ENCODE measurements at places on chromosomes 16 and 17.

GRCh38 chr17:30939051-30939689 lies 17.4 kb downstream of the ADAP2 start:
- no peak for DNase-seq

- DNase-seq, result no peak
Observed at GRCh38 chr16:78376452-78376851, 277.0 kb downstream of the WWOX start.

- no peak for DNase-seq
Observed at GRCh38 chr17:65684631-65685030, 123.2 kb upstream of the AXIN2 start.

- no peak for DNase-seq
Observed at GRCh38 chr16:86601356-86601755, 23.0 kb downstream of the FOXL1 start.

GRCh38 chr17:47840001-47840741 lies 902 bp downstream of the SCRN2 start:
- no peak for DNase-seq

- DNase-seq, result no peak
Observed at GRCh38 chr17:18139949-18140348, 31.4 kb downstream of the MYO15A start.

DNA sequence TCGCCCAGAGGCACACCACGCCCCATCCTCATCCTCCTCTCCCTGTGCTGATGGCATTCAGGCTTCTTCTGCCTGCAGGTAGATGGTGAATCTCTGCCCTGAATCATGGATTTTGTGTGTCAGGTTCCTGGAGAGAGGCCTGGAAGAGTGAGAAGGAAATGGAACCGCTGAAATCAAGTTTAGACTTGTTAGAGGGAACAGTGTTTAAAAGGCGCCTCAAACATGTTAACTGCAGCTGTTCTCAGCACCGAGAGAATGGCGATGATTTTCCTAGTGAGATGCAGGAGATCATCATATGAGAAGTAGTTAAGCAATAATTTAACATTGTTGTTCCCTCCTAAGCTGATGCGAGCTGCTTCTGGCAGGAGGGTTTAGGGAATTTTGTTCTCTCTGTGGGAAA lies 744.4 kb upstream of the EEF2KMT start:
- no peak for DNase-seq

DNA sequence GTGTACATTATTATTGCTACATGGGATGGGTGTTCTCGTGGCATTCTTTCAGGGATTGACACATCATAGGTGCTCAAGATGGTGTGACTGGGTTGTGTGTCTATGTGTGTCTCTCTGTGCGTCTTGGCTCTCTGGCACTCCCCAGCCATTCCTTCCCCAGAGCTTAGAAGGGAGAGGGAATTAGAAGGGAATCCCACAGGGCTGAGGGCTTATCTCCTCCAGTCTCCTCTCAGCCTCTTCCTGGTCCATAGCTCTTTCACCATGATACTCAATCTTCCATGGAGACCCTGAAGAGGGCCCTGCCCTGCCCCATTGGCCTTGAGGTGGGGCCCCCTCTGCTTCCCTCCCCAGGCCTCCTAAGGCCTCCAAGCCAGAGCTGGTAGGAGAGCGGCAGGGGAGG lies 52.0 kb downstream of the MRM1 start:
- DNase-seq, result no peak

DNA sequence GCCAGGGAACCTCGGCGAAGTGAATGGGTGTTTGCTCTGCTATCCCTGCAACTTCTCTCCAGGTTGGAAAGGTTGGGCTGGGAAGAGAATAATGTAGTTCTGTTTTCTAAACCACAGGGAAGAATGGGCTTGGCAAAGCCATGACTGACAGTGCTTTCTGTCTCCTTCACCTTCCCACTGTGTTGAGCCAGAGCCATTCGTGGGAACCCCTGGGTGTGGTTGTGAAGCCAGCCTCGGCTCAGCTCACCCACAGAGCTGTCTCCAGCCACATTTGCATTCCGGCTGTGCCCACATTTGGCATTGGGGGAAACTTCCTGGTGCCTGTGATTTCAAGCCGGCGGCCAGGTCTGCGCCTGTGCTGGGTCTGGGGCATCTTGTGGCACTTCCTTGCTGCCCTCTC lies 39.9 kb downstream of the BAIAP2 start:
- no peak for DNase-seq

GRCh38 chr16:58853854-58854791 lies 120.0 kb upstream of the GOT2 start:
- DNase-seq, result no peak

DNA sequence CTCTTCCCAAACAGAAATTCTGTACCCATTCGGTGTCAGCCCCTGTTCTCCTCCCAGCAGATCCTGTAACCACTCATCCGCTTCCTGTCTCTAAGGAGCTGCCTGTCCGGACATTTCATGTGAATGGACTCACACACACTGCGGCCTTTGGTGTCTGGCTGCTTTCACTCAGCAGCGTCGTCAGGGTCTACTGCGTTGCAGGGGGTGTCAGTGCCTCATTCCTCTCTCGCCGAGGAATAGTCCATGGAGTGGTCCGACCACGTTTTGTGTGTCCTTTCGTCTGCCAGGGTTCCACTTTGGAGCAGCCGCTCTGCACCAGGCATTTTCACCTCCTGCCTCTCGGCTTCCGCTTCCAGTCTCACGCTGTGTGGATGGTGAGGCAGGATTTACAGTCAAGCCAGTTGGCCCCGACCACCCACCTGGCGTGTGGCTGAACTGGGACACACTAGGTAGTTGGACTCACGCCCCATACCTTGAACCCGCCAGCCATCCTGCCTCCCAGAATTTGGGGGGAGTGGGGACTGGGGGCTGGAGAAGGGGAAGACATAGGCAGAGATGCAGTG lies 188.2 kb upstream of the CIBAR2 start:
- no peak for DNase-seq

GRCh38 chr16:66352304-66352703 lies 14.2 kb upstream of the CDH5 start:
- DNase-seq, result no peak

DNA sequence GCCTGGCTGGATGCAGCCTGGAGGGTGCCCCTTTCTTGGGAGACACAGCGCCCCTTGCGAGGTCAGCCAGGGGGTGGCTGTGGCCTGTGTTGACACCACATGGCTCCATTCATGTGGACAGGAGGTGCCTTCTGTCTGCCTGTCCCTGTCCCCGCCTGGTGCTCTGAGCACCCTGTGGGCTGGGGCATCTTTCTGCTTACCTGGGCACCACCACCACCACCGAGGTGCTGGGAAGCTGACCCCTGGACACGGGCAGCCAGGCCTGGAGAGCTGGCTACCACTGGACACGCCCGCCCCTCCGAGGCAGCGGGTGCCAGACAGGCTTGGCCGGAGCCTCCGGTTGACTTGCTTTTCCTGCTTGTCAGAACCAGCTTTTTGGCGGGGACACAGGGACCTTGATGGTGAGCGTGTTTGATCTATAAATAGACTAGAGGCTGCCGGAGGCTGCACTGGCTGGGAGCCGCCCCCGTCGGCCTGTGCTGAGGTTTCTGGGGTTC lies 121.3 kb upstream of the GSE1 start:
- no peak for DNase-seq

GRCh38 chr17:82826956-82827355 lies 12.9 kb downstream of the ZNF750 start:
- DNase-seq, result no peak

DNA sequence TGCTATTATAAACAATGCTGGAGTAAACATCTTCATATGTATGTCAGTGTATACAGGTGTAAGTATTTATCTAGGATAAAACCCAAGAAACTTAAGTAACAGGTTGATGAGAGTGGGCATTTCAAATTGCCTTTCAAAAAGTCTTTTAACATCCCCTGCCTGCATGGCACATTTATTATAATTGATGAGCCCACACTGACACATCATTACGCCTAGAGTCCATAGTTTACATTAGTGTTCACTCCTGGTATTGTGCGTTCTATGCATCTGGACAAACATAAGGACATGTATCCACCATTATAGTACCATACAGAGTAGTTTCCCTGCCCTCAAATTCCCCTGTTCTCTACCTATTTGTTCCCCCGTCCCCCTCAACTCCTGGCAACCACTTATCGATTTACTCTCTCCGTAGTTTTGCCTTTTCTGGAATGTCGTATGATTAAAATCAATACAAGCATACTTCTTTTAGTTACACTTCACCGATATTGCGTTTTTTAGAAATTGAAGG lies 53.7 kb downstream of the NACA2 start:
- DNase-seq, result no peak

DNA sequence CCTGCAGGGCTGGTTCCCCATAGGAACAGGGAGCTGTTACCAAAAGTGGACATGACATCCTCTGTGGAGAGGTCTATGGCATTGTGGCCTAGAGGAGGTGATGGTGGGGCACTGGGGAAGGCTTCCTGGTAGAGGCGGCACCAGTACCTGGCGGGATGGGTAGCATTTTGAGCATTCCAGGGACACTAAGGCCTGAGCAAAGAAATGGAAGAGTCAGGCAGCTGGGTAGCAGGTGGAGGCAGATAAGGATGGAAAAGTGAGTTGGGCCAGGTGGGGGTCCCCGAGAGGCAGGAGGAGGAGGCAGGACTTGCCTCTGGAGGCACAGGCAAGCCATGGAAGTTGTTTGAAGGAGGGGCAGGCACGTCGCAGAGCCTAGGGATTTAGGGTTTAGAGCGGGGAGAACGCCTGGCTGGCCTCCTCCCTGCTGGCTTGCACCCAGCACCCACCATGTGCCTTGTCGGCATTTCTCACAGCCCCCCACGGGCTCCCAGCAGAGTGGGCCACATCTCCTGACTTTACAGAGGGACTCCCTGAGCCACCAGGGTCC lies 5.1 kb upstream of the ADCY7 start:
- DNase-seq, result no peak

DNA sequence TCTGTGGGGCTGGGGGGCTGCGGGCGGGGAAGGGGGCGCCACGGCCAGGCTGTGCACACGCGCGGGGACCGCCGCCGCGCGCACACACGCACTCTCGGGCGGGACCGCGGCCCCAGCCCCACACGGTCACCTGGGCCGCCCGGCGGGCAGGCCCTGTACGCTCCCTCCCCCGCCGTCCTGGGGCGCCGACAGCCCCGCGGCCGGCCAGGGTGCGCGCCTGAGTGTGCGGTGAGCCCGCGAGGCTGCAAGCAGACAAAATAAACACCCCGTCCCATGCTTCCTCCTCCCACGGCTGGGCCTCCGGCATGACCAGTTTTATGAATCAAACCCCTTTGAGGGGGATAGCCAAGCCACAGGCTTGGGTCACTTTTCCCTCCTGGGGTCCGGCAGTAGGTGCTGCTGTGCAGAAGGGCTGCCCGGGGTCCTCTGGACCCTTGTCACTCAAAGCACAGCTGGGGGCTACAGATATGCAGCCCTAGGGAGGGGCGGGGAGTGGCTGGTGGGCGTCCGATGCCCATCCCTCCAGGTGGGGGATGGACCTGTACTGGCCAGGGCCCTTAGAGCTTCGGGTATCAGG lies 441 bp downstream of the VASN start:
- peak; percentile 17 for DNase-seq

- no peak for DNase-seq
Observed at GRCh38 chr17:44572801-44573200, 15.5 kb downstream of the FZD2 start.

DNA sequence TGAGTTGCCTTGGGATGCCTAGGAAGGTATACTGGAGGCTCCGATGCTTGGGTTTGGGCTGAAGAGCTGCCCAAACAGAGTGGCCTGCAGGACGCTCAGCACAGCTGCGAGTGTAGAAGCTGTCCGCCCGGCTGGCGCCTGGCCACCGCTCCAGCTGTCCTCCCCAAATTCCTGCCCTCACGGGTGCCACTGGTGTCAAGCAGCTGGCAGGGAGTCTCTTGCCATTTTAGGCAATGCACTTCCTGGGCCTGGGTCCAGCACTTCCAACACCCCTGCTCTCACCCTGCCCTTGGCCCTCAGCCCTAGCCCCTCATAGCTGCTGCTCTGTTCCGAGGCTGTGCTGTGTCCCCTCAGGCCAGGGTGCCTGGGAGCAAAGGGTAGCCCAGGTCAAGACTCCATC lies 5.2 kb upstream of the PKMYT1 start:
- DNase-seq, result no peak

GRCh38 chr16:80997139-80997798 lies 9.4 kb downstream of the CMC2 start:
- DNase-seq, result no peak

GRCh38 chr16:48352648-48353390 lies 32.4 kb downstream of the SIAH1 start:
- no peak for DNase-seq

- no peak for DNase-seq
Observed at GRCh38 chr17:30005709-30006320, 64.4 kb downstream of the EFCAB5 start.

- no peak for DNase-seq
Observed at GRCh38 chr17:17467016-17467415, 9.8 kb upstream of the MED9 start.

DNA sequence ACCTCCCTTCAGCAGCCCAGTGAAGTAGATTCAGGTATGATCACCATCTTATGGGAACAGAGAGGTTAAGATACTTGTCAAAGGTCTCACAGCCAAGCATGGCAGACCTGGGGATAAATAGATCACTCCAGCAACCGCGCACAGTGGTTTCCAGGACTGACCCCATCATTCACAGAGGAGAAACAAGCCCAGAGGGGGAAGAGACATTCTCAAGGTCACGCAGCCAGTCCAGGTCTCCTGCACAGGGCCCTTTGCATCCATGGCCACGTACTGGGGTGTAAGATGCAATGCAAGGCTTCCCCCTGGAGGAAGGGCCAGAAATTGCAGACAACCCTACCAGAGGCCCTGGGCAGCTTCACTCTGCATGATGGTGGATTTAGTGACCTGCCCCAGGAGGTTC lies 19.9 kb downstream of the TLE7 start:
- no peak for DNase-seq

DNA sequence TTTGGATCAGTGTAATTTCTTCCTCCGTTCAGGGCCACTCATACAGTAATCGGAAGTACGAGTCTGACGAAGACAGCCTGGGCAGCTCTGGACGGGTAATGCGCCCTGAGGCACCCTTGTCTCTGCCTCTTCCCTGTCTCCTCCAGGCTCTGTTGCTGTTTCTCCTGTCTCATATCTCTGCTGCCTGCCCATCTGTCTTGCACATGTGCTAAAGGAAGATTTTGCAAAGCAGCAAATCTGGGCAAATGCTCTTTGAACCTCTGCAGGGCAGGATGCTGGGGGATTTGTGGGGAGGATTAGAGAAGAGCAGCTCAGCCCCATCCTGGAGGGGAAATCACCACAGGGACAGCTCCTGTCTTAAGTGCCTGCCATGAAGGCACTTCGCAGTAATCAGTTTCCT lies 32.4 kb upstream of the POLR3E start:
- no peak for DNase-seq

- DNase-seq, result peak; percentile 15
Observed at GRCh38 chr17:48624544-48625494, 1.3 kb downstream of the HOXB9 start.

- DNase-seq, result no peak
Observed at GRCh38 chr17:4247361-4247970, 16.3 kb downstream of the ANKFY1 start.
